ENCODE measurements at places on chromosomes 3 and 15.

GRCh38 chr3:129021140-129021551 lies 20.0 kb downstream of the EFCC1 start:
- no peak for DNase-seq
- no peaks in the 10 kb centered on the region for H3K36me3 ChIP-seq
- H3K4me1 ChIP-seq, result peaks cover 19% of the 10 kb centered on the region
- H3K27me3 ChIP-seq, result no peaks in the 10 kb centered on the region
- no peak overlapping the region for H3K4me3 ChIP-seq

DNA sequence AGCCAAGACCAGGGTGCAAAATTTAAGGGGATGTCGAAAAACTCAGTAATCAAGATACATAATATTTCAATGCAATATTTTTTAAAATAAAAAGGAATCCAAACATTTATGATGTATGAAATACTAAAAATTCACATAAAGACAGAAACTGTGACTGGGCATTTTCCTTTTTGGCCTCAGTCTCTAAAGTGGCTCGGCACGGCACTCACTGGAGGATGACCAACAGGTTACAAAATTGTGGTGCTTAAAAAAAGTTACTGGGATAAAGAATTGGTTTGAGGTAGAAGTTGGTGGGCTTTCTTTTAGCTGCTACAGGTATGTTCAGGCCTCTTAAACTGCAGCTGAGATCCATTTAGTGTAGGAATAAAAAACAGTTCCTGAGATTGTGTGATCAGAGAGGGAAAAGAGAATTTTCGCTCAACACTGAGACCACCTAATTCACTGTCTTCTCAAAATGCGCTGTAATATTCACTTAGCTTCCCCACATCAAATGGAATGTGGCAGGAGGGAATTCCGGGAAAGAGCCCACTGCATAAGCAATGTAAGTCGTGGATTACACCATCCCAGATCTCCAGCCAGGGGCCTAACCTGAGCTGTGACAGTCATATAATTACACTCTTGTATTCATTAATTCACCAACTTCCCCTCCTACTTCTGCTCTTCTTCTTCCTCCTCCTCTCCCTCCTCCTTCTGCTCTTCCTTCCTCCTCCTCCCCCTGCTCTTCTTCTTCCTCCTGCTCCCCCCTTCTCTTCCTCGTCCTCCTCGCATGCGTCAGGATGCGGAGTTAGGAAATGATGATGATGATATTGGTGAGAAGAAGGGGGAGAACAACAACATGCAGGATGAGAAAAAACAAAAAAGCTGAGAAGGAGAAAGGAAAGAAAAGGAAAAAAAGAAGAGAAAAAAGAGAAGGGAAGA lies 45.9 kb downstream of the HES1 start:
- peaks cover 14% of the 10 kb centered on the region for H3K27me3 ChIP-seq
- H3K27ac ChIP-seq, result no peak overlapping the region
- H3K4me3 ChIP-seq, result no peak overlapping the region
- no peaks in the 10 kb centered on the region for H3K36me3 ChIP-seq
- no peaks in the 10 kb centered on the region for H3K4me1 ChIP-seq

DNA sequence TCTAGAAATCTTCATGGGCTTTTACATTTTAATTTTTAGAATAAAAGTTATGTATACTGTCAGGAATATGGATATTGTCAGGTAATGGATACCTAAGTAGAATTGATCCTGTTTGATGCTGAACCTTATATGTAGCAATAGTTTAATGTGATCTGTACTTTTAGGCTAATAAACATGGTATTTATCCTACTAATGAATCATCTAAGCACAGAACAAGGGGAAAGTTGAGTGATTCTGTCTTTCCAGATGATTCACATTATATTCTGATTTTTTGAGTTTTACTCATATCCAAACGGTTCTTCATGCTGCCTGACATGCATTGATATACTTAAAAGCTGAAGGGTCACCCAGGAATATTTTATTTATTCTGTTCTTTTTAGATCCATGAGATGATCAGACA lies 34.5 kb downstream of the FANCI start:
- DNase-seq, result no peak
- peaks cover 14% of the 10 kb centered on the region for H3K36me3 ChIP-seq
- H3K27me3 ChIP-seq, result no peaks in the 10 kb centered on the region
- no peak overlapping the region for H3K4me3 ChIP-seq

- H3K4me1 ChIP-seq, result no peaks in the 10 kb centered on the region
- H3K36me3 ChIP-seq, result no peaks in the 10 kb centered on the region
- H3K27me3 ChIP-seq, result no peaks in the 10 kb centered on the region
- H3K4me3 ChIP-seq, result no peak overlapping the region
Observed at GRCh38 chr15:85831415-85832113, 36.8 kb upstream of the KLHL25 start.

- DNase-seq, result no peak
- H3K4me1 ChIP-seq, result no peaks in the 10 kb centered on the region
- no peaks in the 10 kb centered on the region for H3K36me3 ChIP-seq
- no peak overlapping the region for H3K27ac ChIP-seq
- no peak overlapping the region for H3K4me3 ChIP-seq
Observed at GRCh38 chr3:94303897-94304296, 241.0 kb downstream of the NSUN3 start.

- no peaks in the 10 kb centered on the region for H3K36me3 ChIP-seq
- H3K4me1 ChIP-seq, result no peaks in the 10 kb centered on the region
- no peak overlapping the region for H3K27ac ChIP-seq
- no peak for DNase-seq
- H3K4me3 ChIP-seq, result no peak overlapping the region
Observed at GRCh38 chr3:132870541-132870940, 148.3 kb upstream of the NPHP3 start.

DNA sequence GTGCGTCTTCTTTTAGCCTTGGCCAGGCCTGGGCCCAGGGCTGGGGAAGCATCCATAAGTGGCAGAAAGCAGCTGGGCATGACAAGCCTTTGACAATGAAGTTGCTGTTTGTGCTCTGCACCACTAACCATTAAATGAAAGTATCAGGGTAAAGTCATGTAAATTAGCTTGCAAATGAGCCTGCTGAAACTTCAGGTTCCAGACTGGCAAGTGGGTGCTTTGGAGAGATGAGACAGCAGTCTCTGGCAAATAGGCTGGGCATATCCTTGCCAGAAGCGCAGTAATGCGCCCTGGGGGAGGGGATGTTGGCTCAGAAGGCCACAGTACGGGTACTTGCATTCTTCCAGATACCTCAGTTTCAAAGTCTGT lies 40.7 kb downstream of the RAB6B start:
- H3K27ac ChIP-seq, result no peak overlapping the region
- H3K4me1 ChIP-seq, result peaks cover 42% of the 10 kb centered on the region
- DNase-seq, result no peak
- H3K27me3 ChIP-seq, result no peaks in the 10 kb centered on the region
